ENCODE measurements at places on chromosomes 13 and 19. TPM values are rescaled to one million over a fixed set of nuclear protein-coding genes. Genes with fewer than 3 reads are reported as not detected.

Gene KL
- 5.6 TPM for total RNA-seq

Gene RNF225
- total RNA-seq, result not detected

Gene OR7C1
- 0.06 TPM for total RNA-seq

Gene LACC1
- total RNA-seq, result 12.5 TPM

Gene GPR12
- total RNA-seq, result not detected

Gene ATP7B
- total RNA-seq, result 2.5 TPM

Gene GPALPP1
- 27.4 TPM for total RNA-seq

Gene ZNF888
- total RNA-seq, result 2.5 TPM

Gene UTP14C
- 16.2 TPM for total RNA-seq

Gene TSHZ3
- 17.1 TPM for total RNA-seq

DNA sequence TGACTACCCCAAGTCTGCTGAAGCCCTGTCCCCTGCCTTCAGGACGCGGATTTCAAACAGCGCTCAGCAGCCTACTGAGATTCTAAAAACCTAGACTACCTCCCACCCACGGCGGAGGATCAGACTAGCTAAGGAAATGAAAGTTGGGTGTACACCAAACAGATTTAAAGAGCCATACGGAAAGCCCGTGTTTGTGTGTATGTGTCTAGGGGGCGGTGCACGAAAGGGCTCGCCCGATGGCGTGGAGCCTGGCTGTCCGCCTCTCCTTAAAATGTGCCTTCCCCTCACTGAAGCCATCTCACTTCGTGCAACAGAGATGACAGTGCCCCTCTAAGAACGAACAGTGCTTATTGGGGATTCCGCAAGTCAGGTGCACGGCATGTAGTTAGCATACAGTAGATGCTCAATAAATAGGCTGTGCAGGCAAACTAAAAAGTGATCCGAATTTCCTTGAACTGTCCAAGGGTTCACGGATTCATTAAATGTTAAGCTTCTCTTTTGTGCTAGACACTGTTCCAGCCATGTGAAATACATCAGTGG is 639 bp downstream of the LENG1 start:
- no peak for DNase-seq

DNA sequence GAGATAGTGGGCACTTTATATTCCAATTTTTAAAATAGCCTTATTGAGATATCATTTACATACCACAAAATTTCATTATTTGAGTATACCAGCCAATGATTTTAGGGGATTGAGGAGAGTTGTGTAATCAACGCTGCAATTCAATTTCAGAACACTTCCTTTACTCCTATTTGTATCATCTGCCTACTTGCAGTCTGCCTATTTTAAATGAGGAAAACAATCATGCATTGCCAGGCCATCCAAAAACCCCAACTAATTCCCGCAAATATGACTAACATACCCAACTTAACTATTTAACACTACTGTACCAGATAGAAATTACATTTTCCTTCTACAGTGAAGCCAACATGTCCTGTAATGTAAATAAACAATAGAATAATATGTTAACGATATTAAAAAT is 26.7 kb downstream of the CAB39L start:
- no peak for DNase-seq

DNA sequence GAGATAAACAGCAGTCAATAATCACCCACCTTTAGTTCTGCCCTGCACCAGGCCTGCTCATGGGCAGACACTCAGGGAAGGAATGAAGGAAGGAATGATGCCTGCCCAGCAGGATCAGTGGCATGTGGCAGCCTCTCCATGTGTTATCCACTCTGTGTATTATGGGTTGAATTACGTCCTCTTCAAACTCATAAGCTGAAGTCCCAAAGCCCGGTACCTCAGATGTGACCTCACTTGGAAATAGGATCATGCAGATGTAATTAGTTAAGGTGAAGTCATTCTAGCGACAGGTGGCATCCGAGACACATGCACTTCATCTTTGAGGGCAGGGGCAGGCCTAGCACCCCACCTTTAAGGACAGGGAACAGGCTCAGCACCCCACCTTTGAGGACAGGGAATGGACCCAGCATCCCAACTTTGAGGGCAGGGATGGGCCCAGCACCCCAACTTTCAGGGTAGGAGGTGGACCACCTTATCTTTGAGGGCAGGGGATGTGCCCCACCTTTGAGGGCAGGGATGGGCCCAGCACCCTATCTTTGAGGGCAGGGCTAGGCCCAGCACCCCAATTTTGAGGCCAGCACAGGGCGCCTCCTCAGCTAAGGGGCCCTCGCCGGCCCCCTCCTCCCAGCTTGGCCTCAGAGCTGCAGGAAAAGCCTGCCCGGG is 127.6 kb downstream of the URI1 start:
- no peak for DNase-seq

DNA sequence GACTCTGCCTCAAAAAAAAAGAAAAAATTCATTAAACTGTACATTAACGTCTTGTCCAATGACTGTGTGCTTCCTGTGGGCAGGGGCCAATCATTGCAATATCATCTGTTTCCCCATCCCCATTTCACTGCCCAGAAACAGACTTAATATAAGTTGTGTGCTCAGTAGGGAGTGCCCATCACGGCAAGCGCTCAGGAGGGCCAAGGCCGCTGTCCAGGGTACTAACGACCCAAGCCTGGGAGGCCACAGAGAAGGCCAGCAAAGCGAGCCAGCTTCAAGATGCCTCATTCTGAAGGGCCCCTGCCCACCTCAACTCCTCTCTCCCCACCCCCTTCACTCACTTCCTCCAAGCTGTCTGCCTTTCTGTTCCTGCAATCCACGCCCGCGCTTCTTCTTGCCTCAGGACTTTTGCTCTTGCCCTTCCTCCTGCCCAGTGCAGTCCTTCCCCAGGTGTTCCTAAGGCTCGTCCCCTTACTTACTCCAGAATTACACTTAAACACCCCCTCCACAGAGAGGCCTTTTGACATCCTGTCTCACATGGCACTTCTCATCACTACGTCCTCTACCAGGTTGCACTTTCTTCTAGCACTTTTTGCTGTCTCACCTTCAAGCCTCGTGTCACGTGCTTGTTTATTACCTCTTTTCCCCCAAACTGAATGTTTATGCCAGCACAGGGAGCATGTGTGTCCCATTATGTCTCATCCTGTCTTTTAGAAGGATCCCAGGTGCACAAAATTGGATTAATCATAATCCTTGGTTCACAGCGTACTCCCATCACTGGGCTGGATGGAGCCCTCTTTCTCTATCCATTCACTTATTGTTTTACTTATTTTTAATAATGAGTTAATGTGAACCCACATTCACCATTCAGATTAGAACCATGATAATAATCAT is 11.3 kb upstream of the POU2F2 start:
- DNase-seq, result no peak

DNA sequence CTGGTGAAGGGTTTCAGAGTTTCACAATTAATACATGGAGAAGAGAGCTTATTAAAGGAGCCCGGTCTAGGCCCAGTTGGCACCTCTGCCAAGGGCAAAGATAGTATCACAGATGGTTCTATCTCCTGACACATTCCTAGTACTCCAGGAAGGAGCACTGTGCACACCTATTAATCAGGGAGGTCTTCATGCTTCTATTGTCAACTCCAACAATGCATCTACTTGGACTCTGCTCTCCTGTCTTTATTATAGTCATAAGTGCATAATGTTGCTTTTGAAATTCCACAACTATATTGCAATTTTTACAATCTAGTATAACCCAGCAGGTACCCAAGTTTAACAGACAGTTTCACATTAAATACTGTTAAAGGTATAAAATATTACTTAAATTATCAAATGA is 174.5 kb upstream of the TSC22D1 start:
- no peak for DNase-seq

DNA sequence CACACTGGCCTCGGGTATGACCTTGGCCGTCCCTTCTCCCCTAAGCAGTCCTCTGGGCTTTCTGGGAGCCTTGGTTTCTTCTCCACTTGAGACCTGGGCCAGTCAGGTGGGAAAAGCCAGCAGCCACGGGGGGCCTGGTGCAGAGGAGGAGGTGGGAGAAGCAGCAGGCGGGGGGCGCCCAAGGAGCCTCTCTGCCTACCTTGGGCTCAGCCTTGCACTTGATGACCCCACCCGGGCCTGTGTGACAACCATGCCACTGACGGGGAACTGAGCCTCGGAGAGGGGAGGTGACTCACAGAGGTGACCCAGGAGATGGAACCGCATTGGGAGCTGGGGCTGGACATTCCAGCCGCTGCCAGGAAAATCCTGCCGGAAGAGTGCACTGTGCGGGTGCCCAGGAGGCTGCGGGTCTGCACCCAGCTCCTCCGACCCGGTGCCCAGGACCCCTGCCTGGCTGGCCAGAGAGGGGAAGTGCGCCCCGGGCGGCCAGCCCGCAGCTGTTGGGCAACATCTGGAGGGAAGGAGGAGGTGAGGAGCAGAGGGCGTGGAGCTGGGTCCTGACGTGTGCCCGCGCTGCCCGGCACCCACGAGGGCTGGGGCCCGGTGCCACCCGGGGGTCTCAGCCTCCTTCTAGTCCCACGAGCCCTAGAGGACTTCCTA is 23.4 kb upstream of the SLC7A10 start:
- DNase-seq, result no peak

DNA sequence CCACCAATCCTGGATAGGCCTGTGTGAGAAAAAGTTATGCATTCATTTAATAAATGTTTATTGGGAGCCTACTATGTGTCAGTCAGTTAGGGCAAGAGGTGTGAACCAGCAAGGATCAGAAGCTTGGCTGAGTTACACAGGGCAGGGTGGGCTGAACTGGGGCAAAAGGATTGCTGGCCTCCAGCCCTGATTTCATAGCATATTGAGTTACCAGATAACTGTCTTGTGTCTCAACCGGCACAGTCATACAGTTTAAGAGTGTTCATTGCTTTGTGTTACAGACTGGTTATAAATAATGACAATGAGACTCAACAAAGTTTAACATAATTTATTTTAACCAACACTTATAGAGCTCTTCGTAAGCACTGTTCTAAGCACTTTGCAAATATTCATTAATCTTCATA is 253.8 kb downstream of the DLEU7 start:
- no peak for DNase-seq

DNA sequence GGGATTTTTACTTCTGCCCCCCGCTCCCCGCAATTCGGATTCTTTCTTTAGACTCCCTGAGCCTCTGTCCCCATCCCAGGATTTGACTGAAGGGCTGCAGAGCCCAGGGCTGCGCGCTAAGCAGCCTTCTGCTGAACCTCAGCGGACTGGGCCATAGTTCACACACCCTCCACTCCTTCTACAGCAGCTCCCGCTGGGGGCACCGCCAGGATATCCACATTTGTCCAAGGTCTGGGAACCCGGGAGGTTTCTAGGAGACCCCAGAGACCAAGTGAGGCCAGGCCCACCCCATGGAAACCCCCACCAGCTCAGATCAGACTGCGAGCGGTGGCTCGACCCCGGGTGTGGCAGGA is 463.3 kb downstream of the ITGBL1 start:
- DNase-seq, result no peak

- no peak for DNase-seq
Measured at GRCh38 chr19:38451036-38451435, 17.5 kb downstream of the RYR1 start.

- DNase-seq, result peak; percentile 98
Measured at GRCh38 chr13:20174656-20175405, 14.0 kb upstream of the GJA3 start.

DNA sequence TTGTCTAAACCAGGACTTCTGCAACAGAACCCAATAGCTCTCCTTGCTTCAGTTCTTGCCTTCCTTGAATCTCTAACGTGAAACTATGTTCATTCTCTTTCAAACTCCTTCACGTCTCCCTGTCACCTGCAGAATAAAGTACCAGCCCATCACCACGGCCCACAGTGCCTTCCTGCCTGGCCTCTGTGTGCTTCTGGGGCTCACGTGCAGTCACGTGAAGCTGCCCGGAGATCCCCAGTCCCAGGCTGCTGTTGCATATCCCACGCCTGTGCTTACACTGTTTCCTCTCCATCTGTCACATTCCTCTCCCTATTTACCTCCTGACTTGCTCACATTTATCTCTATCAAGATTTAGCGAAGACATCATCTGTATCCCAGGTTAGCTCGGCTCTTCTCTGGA is 102.8 kb downstream of the STARD13 start:
- DNase-seq, result no peak

GRCh38 chr19:35184884-35185283 is 30.3 kb downstream of the FXYD5 start:
- DNase-seq, result no peak

GRCh38 chr13:93625536-93625935 is 398.9 kb downstream of the GPC6 start:
- no peak for DNase-seq

- no peak for DNase-seq
Measured at GRCh38 chr13:18954254-18954653, 227.4 kb downstream of the TUBA3C start.

DNA sequence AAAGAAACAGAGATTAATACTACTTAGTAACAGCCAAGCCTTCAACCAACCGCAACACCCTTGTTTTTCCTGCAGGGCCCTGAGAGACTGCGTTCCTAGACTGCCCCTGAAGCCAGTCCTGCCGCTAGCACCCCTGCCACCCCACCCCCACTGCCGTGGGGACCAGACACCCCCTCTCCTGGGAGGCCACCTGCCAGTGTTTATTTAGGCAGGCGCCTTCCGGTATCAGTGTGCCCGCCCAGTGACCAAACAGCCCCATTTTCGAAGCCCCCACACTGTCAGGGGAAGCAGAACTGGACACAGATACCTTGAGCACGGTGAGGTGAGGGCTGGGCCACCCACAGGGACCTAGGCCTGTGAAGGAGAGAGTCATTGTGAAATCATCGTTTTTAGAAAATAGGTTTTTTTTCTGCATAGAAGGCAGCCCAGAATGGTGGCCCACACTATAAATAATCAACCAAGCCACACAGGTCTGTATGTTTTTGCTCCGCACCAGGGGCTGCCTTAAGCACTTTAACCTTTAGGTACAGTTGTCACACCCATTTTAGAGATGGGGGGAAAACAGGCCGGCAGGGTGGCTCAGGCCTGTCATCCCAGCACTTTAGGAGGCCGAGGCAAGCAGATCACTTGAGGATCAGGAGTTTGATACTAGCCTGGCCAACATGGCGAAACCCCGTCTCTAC is 3.5 kb upstream of the TLE5 start:
- no peak for DNase-seq

DNA sequence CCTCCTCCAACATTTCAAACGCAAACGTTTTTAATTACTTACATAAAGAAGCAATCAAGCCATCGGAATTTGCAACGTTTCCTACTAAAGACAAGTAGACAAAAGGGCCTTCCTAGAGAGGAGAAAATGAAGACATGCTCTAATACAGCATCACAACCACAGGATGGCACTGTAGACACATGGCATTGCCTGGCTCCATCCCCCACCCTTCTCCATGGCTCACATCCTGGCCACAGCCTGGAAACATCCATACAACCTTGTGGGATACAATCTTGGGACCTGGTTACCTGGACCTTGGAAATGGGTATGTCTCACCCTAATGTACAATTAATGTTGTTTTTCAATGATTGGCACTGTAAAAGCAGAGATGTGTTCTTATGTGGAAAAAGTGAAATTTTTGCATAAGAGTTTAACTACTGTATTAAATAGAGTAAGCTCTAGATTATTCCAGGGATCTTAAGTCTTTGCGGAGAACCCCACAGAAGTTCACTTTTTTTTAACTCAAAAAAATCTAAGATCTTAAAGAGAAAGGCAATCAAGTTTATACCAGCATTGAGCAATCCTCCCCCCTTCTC is 21.5 kb downstream of the EBPL start:
- DNase-seq, result no peak

GRCh38 chr19:31113293-31113692 is 235.9 kb downstream of the TSHZ3 start:
- DNase-seq, result no peak
